ENCODE measurements at places on chromosomes 13 and 19.

- no peak for DNase-seq
These were observed 7.4 kb downstream of the DBP start for GRCh38 chr19:48629599-48630295.

DNA sequence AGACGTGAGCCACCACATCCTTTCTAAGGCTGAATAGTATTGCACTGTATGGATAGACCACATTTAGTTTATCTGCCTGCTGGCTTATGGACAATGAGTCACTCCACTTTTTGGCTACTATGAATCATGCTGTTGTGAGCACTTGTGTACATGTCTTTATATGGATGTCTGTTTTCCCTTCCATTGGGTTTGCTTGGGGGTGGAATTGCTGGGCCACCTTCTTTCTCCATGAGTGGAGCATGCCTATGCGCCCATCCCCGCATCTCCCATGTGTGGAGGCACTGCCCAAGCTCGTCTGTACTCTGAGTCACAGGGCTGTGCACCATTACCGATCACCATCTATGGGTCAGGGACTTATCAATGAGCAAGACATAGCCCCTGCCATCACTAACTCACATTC, 127.2 kb upstream of the GJB6 start:
- no peak for DNase-seq

GRCh38 chr19:3464587-3465235, 15.6 kb downstream of the SMIM24 start:
- no peak for DNase-seq

DNA sequence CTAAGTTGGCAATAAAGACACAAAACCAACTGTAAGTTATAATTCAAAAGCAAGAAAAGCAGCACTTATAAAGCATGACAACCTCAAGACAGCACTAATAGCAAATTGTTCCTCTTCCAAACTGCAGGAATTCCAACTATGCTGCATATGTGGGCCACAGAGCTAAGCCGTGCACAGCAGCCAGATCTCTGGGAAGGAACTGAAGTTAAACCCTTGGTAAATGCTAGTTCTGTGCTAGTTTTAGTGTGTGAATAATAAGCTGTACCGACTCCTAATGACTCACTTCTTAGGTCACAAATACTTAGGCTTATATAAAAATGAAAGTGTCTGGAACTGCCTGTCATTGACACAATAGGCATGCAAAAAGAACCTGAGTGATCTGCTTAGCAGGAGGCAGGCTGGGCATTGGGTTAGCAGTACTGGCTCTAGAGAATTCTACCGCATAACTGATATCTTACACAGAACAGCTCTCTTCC, 21.2 kb upstream of the GTF3A start:
- no peak for DNase-seq

DNA sequence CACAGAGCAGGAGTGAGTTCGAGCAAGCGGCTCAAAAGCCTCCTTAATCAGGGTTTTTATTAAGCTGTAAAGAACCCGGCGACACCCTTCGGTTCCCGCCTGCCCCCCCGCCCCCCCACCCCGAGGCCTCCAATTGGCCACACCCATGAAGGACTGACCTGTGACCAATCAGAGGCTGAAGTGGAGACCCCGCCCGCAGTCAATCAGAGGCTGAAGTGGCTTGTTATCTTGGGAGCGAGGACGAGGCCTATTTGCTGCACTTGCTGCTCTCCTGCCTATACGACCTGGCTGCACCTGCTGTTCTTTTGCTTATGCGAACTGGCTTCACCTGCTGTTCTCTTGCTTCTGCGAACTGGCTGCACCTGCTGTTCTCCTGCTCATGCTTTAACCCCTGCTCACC, 844.9 kb downstream of the OLFM4 start:
- no peak for DNase-seq

- DNase-seq: no peak
These were observed 550 bp upstream of the OLFM4 start for GRCh38 chr13:53028063-53028462.

DNA sequence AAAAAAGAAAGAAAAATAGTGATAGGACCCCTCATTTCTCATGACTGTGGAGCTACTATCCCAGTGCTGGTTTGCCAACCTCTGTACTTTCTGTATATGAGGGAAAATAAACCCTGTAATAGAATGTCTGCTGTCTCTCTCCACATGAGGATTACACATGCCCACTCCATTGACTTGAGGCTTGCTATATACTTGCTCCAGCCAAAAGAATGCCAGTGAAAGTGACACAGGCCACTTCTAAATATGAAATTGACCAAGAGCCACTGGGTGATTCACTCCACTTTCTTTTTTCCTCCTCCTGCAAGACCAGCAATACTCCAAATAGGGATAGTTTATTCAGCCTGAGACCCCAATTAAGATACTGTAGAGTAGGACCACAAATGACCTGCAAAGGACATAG, 6.2 kb downstream of the THAP8 start:
- DNase-seq: no peak

- no peak for DNase-seq
These were observed 32.1 kb upstream of the GPR183 start for GRCh38 chr13:99339230-99339721.

- DNase-seq: no peak
These were observed 25.6 kb upstream of the NDFIP2 start for GRCh38 chr13:79455331-79455730.

GRCh38 chr13:31986676-31987470, 44.7 kb upstream of the FRY start:
- DNase-seq: no peak

Data from stimulated activated CD8-positive, alpha-beta memory T cell treated with anti-CD3 and anti-CD28 coated beads, Interleukin-4, amount 100 ng/mL, for 1 hour (primary cell).